SK-N-SH treated with all-trans-retinoic acid at 6 μM for 48 hours (cell line): ENCODE measurements at places on chromosomes 11 and 22.

- ATAC-seq, result no peak
Measured at GRCh38 chr22:36761553-36762240, 14.2 kb downstream of the IFT27 start.

DNA sequence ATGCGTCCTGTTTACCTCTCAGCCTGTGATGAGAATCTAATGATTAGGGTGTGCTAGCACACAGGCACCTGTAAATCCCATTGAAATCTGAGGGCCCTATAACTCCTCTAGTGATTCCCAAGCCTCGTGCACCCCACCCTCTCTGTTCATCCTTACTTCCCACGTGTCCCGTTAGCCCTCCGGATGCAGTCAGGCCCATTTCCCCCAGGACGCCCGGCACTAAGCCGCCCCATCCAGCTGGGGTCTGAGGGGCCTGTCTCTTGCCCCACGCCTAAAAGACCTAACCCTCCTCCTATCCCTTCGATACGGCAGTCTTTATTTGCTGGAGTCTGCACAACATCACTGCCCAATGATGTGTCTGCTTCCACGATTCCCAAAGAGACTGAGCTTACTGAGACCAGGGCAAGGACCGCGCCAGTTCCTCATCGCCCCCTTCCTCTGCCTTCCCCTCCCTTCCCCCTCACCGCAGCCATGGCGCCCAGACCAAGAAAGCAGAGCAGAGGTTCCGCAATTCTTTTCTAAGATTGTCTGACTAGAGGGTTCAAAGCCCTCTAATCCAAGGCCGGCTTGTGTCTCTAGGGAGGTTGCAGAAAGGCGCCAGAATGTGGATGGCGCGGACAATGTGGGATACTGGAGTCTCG is 1.1 kb upstream of the FADS2 start:
- ATAC-seq, result no peak

GRCh38 chr11:120590472-120590871 is 78.9 kb downstream of the GRIK4 start:
- ATAC-seq, result no peak

- peak; percentile 49 for ATAC-seq
Measured at GRCh38 chr22:50269970-50270665, at the start of gene MAPK11. TSS of gene MAPK11 (minus strand) at chr22:50270380. CDS start at chr22:50270292, 88 bp downstream.

- no peak for ATAC-seq
Measured at GRCh38 chr11:33006010-33006409, 9.7 kb upstream of the DEPDC7 start.

DNA sequence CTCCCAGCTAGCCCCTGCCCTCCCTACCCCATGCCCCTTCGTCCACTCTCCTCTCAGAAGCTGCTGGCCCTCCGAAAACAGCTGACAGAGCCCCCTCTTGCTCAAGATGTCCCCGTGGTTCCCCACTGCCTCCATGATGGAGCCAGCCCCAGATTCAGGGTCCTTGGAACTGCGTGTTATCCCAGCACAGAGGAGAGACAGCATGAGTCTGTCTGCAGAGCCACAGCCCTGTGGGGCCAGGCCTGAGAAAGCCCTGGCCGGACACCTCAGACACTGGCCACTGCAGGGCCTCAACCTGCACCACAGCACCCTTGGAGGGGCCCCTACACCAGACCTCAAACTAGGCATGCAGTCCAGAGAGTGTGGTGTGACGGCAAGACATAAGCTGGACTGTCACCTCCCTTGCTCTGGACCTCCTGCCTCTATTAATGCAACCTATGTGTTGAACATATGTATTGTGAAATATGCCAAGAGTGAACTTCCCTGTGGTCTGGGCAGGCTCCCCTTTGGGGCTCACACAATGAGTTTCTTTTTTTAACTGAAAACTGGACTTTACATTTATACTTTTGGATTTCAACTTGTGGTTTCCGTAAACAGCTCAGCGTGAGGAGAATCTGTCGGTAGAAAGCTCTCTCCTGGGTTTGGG is 9.6 kb downstream of the PNPLA5 start:
- no peak for ATAC-seq

DNA sequence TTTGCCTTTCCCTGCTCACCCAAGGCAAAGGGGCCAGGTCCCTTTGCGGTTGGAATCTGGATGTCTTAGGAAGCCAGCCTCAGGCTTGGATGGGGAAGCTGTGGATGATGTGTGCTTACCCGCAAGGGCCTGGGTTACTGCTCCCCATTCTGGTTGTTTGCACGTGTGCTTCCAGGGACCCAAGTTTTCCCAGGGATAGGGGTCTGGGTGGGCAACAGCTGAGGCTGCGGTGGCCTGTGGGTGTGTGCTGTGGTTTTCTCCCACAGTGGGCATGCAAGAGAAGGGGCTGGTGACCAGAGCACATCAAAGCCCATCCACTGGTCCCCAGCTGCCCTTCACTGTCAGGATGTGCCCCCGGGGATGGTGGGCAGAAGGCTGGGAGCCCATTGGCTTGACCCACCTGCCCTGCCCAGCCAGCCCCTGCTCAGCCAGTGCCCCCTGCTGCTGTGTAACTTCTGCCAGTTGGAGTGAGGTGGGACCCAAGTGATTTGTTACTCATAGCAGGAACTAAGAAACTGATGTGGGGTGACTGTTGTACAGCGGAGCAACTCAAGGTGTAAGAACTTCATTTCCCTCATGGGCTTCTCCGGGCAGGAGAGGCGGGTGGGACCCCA is 3.3 kb downstream of the CAPN5 start:
- ATAC-seq, result no peak

DNA sequence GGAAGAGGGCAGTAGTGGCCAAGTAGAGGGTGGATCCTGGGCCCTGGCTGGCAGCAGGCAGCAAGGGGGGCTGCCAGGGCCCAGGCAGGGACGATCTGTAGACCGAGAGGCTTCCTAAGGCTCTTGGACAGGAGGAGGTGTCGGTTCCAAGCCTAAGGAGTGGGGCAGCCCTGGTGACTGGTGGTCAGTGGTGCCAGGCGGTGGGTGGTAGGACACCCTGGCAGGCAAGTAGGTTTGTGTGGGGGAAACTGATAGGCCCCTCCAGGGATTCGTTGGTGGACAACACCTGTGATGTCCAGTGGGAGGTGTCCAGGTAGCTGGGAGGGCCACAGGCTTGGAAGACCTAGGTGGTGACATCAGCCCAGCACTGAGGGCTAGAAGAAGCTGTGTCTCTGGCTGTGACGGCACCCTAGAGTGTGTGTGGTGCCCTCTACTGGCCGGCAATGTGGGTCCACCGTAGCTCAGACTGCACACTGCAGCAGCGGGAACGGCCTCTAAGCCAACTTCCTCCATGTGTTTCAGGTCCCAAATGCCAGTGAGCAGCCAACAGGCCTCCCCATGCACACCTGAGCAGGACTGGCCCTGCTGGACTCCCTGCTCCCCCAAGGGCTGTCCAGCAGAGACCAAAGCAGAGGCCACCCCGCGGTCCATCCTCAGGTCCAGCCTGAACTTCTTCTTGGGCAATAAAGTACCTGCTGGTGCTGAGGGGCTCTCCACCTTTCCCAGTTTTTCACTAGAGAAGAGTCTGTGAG is 9.4 kb upstream of the SAMM50 start:
- ATAC-seq, result peak; percentile 100

- no peak for ATAC-seq
Measured at GRCh38 chr11:76776472-76776871, 6.7 kb upstream of the TSKU start.

GRCh38 chr22:43007519-43008102 is 7.3 kb downstream of the PACSIN2 start:
- ATAC-seq, result peak; percentile 57

DNA sequence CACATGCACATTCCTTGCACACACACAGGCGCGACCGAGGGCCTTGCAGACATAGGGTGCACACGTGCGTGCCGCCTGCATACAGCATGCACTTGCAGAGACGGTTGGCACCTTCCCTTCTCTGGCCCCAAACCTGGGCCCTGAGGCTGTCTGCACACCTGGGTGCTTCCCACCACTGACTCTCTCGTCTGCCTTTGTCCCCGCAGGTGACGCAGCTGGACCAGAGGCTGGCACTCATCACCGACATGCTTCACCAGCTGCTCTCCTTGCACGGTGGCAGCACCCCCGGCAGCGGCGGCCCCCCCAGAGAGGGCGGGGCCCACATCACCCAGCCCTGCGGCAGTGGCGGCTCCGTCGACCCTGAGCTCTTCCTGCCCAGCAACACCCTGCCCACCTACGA is 38.0 kb downstream of the CDKN1C start:
- ATAC-seq, result no peak

- ATAC-seq, result peak; percentile 12
Measured at GRCh38 chr11:65559951-65560537, 1.9 kb upstream of the LTBP3 start.

GRCh38 chr11:2558861-2559526 is 114.2 kb downstream of the KCNQ1 start:
- no peak for ATAC-seq

DNA sequence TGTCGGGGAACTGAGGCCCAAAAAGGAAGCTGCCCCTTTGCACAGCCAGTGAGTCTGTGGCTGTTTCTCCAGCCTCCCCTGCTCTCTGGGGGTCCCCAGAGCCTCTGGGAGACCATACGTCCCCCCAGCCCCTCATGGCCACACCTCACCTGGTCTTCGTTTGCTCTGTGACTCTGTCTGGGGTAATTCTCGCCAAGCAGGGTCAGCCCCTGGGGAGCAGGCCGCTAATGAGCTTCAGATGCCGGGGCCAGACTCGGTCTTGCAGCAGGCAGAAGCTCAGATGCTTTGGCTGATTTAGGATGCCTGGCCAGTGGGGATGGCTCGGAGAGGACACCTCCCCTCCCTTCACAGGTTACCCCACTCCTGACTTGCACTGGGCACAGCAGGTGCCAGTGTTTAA is 24.1 kb upstream of the WNT11 start:
- no peak for ATAC-seq

DNA sequence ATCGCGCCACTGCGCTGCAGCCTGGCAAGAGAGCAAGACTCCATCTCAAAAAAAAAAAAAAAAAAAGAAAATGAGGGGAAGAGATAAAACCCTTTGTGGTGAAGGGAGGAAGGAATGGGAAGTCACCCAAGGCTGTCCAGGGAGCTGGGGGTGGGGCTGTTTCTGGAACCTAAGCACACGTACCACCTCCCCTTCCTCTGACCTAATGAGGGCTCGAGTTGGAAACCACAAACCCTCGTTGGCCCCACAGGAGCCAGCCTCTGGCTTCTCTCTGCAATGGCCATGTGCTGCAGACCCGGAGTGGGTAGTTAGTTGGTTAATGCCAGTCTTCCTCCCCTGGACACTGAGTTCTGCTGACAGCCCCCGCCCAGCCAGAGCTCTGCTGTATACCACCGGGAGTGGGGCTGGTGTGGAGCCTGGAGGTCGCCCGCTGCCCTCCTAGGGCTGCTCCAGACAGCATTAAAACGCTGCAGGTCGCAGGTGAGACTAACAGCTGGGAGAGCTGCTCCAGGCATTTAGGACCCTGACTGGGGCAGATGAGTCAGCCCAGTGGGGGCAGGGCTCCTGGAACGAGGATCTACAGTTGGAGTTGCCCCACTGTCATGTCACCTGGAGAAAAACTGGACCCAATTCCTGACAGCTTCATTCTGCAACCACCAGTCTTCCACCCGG is at the start of gene LGALS12:
LGALS12 (plus strand) TSS at position 228 of the 672 bp plus-strand sequence; CDS start at position 603, 375 bp downstream.
- no peak for ATAC-seq

- no peak for ATAC-seq
Measured at GRCh38 chr11:65362320-65362931, 7.9 kb downstream of the TIGD3 start.

DNA sequence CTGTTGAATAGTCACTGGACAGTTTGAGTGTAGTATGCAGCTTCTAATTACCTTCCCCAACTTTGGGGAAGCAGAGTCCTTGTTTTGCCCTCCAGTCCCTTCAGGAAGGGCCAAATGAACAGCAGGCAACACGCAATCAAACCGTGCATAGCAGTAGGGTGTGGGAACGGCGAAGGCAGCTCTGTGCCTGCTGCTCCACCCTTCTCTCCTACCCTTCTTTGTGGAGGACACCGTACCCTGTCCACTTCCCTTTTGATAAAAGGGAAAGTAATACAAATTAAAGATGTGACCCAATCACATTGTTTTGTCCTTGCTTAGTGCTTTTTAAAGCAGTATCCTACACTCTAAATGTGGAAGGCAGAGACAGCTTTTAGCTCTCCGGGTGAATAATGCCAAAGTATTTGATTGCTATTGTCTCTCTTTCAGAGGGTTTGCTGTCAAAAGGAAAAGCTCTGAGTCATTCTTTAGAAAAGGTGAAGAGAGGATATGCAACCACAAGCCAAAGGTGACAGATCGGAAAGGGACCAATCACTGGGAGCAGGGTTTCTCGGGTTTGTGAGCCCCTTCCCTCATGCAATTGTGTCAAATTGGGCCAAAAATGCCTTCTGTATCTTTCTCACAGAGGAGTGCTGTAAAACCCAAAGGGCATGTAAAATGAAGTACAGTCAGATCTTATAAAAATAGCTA is 407.3 kb upstream of the CCDC90B start:
- ATAC-seq, result no peak

DNA sequence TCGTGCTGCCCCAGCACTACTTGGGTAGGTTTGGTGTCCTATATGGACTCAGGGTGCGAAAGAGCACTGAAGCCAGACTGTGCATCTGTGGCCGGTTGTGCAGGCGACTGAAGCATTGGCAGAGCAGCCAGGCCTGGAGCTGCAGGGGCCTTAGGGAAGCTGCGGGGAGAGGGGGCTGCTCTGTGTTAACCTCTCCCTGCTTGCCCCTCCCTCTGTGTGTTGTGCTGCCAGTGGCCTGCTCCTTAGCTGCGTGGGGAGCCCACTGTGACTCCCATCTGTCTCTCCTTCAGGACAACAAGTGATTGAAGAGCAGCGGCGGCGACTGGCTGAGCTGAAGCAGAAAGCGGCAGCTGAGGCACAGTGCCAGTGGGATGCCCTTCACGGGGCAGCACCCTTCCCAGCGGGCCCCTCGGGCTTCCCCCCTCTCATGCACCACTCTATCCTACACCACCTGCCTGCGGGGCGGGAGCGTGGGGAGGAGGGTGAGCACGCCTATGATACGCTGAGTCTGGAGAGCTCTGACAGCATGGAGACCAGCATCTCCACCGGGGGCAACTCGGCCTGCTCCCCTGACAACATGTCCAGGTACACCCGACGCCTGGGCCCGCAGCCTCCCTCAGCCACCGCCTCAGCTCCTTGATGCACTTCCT is 34.3 kb downstream of the TREH start:
- no peak for ATAC-seq

GRCh38 chr11:120622189-120622875 is 110.8 kb downstream of the GRIK4 start:
- ATAC-seq, result no peak; the same call in 2 of the 3 replicates
